NCI-H69 (cell line): ENCODE measurements at places on chromosomes 13 and 19.
A peak's percentile ranks its signal among the peaks of the same experiment; 100 is the strongest.

DNA sequence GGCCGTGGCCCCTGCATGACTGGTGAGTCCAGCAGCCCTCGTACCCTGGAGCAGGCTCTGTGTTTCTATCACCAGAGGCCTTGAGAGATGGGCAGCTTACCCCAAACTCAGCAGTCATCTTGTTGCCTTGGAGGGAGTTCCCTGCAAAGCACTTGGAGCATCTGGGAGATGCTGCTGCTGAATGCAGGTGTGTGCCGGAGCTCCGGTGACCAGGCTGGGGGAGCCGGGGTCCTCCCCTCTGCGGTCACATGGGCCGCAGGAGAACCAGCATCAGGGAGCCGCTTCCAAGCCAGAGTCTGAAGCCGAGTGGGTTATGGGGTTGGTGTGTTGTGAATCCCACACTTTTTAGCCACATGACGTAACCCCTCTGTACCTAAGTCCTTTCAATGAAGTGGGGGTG lies 82.8 kb downstream of the TEX29 start:
- no peak for DNase-seq

DNA sequence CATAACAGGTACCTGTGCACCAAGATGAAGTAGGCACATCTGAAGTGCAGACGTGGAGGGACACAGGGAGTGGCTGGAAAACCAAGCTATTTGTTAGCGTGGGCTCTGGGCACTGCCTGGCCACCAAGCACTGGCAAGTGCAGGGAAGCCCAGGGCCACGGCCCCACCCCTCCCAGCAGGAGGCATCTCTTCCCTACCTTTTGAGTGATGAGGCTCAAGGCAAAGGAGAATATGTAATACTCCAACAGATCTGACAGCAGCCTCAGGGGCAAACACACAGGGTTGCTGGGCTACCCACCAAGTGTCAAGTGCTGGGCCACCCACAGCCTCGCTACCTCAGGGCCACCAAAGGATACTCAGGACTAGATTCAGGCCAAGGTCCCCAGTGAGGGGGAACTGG lies 11.6 kb downstream of the TUBA3C start:
- DNase-seq = no peak

DNA sequence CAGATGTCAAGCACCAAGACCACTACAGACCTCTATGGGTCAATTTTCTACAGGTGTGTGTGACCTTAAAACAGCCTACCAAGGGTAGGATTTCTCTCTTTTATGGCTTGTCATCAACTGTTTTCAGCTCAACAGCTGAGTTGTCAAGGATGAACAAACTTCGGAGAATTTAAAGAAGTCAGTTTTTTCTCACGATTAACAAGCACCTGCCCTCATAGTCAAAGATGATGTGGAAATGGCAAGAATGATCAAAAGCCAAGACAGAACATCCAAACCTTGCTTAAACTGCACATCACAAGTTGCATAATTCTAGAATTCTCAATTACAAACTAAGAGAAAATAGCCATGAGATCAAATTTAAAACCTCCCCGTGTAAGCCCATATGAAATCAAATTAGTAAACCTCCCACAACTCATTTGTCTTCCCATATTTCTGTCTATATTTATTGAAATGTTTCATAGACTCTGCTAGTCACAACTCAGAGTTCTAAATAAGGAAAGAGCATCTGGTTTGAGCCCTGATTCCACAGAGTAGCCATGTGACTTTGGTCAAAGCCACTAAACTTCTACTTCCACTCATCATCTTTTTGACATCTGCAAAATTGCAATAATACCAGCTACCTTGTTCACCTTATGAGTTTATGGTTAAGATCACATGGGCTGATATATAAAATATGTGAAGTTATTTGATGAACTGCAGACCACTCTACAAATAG lies 521.5 kb upstream of the HTR2A start:
- no peak for DNase-seq

- no peak for DNase-seq
Measured at GRCh38 chr13:42832341-42833096, 51.1 kb downstream of the FAM216B start.

- peak; percentile 76 for DNase-seq
Measured at GRCh38 chr13:50275392-50276063, 260.3 kb downstream of the KCNRG start.

DNA sequence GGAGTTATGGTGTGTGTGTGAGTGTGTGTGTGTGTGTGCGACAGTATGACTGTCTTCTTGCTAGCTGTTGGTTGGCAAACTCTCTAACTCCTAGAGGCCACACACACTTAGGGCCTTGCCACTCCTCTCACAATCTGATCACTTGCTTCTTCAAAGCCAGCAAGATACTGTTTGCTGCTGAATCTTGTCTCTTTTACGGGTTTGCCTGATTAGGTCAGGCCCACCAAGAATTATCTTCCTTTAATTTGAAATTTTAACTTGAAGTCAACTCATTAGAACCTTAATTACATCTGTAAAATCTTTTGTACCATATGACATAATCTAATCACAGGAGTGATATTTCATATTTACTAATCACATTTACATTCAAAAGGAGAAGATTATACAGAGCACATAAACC lies 359.2 kb upstream of the SGCG start:
- no peak for DNase-seq

DNA sequence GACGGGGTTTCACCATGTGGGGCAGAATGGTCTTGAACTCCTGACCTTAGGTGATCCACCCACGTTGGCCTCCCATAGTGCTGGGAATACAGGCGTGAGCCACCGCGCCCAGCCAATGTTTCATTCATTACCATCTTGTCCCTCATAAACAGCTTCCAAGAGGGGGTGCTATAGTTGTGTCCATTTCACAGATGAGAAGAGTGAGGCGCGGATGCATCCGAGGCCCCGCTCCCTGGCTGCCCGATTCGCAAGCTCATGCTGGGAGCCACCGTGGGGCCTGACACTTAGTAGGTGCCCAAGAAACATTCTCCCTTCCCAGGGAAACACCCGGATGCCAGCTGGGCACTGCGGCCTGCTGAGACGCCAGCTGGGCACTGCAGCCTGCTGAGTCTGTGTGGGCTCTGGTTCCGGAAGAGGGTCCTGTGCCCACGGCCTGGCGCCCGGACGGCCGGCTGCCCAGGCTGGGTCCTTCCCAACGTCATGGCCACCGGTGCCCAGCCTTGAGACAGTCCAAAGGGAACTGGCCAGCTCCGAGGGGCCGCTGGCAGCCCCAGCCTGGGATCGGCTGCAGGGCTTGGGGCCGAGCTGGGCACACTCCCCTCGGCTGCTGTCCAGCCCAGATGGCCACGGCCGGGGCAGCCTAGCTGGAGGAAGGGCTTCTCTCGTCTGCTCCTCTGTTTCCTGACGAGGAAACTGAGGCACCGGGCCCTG lies 54.7 kb downstream of the NFIC start:
- DNase-seq = no peak

- DNase-seq = peak; percentile 30
Measured at GRCh38 chr13:60230593-60230992, 66.9 kb upstream of the DIAPH3 start.

DNA sequence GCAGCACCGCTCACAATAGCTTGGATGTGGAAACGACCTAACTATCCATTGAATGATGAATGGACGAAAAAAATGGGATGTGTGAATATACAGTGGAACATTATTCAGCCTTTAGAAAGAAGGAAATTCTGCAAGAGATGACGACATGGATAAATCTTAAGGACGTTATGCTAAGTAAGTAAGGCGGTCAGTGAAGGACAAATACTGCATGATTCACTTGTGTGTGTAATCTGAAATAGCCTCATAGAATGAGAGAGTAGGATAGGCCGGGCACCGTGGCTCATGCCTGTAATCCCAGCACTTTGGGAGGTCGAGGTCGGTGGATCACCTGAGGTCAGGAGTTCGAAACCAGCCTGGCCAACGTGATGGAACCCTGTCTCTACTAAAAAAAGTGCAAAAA lies 25.4 kb upstream of the ZNF766 start:
- DNase-seq = no peak

GRCh38 chr13:40076765-40077362 lies 421.4 kb downstream of the COG6 start:
- no peak for DNase-seq

DNA sequence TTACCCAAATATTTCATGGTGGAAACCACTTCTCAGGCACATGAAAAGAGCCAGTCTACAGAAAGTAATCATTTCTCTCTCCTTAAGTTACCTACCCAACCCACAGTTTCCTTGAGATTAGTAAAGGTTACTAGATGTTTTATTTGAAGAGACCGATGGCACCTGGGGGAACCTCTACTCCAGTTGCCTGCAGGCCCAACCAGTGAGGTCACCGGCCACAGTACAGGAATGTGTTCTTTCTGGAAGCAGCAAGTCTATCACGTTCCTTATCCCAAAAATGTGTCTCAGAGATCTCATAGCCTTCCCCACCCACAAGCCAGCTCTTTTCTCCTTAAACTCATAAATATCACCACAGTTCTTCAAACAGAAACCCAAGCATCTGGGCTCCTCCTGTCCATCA lies 316.1 kb downstream of the COG6 start:
- no peak for DNase-seq
